Chondrocyte (in vitro differentiated cells): ENCODE measurements at places on chromosomes 2 and 18. TPM values are rescaled to one million over a fixed set of nuclear protein-coding genes. Genes with fewer than 3 reads are reported as not detected.

- H3K27ac ChIP-seq: peak overlapping the region; percentile 97
- H3K27me3 ChIP-seq: no peaks in the 10 kb centered on the region
- H3K4me1 ChIP-seq: peaks cover 72% of the 10 kb centered on the region
- peaks cover 1% of the 10 kb centered on the region for H3K36me3 ChIP-seq
- no peak for DNase-seq
Measured at GRCh38 chr2:205706769-205707381, 24.6 kb downstream of the NRP2 start.

Gene EN1
- total RNA-seq: not detected in 3 replicates

Gene TMEM37
- total RNA-seq: 0.36 to 1.1 TPM (median 0.77 TPM) in 3 replicates

Gene ZAP70
- 0.37 to 0.41 TPM in 2 of 3 replicates, not detected in the other for total RNA-seq

Gene GKN2
- not detected in 3 replicates for total RNA-seq

DNA sequence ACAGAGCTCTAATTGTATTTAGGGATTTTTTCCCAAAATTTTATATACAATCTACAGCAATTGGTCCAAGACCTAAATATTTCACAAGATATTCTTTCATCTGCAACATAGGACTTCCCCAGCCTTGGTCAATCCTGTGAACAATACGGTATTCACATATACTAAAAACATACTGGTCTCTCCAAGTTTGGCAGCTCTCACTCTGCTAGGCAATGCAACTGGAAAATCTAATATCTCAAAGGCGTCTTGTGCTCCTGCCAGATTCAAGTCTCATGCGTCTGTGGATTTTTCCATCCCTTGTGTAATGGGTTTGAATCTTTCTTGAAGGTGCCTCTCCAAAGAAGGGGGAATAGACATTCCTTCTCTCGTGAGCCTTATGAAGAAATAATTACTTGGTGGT is 27.4 kb upstream of the MBOAT2 start:
- H3K27ac ChIP-seq: no peak overlapping the region
- DNase-seq: no peak
- peaks cover 14% of the 10 kb centered on the region for H3K4me1 ChIP-seq

Gene DSG3
- not detected in 3 replicates for total RNA-seq

Gene EVX2
- not detected in 3 replicates for total RNA-seq
